GM12878 (cell line): ENCODE measurements at places on chromosomes 7 and 10. TPM values are rescaled to one million over a fixed set of nuclear protein-coding genes. Genes with fewer than 3 reads are reported as not detected.

Gene CALHM1
- 0.31 and 0.40 TPM in 2 replicates for total RNA-seq

Gene FXYD4
- not detected in 2 replicates for total RNA-seq

Gene CALU
- 28.1 and 33.0 TPM in 2 replicates for total RNA-seq

Gene SLC39A12
- total RNA-seq: 0.64 and 0.67 TPM in 2 replicates

GRCh38 chr10:128003521-128003920, 96.6 kb downstream of the PTPRE start:
- DNase-seq: no peak

- no peak for DNase-seq
These were observed 167.3 kb downstream of the CREB5 start for GRCh38 chr7:28579571-28579970.

DNA sequence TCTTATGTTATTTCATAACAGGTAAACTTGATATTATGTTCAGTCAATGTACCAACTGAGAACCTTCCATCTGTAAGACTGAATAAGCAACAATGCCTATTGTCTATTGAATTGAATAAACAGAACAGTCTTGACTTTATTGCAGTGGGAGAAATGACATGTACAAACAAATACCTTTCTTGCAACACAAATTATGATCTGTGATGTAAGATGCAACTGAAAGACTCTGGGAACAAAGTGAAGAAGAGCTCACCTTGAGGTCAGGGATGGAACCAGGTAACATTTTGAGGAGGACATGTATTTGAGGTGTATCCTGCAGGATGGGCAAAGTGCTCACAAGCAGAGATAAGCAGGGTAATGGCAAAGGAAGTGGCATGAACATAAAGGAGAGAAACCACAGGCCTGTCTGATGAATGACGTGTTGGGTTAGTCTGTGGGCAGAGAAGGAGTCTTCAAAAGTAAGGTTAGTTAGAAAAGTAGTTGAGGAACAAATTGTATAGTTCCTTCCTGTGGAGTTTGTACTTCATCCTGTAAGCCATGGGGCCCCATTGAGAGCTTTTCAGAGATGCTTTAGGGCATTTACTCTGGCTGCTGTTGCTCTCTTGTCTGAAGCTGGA, 9.5 kb downstream of the PNLIPRP3 start:
- DNase-seq: no peak

DNA sequence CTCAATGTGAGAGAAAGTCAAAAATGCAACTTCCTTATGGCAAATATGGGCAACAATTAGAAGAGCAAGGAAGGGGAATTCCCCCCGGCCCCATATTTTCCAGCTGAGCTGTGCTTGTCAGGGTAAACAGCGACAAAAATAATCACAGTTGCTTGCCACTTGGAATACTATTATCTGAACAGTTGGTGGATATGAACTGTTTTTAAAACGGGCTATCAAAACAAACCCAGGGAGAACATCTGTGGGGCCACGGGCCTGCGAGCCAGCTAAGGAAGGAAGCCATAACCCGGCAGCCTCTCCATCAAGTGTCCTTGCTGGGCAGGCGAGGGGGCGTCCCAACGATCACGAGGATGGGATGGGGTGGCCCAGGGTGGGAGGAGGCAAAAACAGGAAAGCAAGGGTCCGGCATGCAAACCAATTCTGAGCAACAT, 228.4 kb downstream of the ARHGAP12 start:
- no peak for DNase-seq

DNA sequence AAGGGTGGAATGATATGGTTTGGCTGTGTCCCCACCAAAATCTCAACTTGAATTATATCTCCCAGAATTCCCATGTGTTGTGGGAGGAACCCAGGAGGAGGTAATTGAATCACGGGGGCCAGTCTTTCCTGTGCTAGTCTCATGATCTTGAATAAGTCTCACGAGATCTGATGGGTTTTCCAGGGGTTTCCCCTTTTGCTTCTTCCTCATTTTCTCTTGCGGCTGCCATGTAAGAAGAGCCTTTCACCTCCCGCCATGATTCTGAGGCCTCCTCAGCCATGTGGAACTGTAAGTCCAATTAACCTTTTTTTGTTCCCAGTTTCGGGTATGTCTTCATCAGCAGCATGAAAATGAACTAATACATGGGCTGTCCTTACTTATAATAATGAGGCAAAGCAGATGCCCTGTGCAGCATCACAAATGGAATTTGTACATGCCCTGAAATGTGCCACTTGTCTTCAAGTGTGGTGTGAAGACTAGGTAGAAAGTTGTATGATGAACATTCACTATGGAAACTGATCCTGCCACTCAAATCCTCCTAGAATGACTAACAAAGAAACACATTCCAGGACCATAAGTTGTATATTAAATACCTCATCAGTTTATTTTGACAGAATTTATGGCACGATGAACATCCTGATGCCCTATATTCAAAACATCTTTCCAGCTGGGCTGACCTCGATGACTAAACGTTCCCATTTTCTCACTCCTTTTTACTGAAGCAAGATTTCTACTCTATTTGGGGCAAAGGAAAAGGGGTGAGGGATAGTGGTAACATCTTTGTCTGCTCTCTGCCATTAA, 122.8 kb upstream of the CTTNBP2 start:
- no peak for DNase-seq

GRCh38 chr10:126749015-126749655, 78.6 kb upstream of the C10orf90 start:
- DNase-seq: no peak
